Stimulated activated CD4-positive, alpha-beta T cell treated with anti-CD3 and anti-CD28 coated beads, Interleukin-4, amount 100 ng/mL, for 24 hours (primary cell): ENCODE measurements at places on chromosomes 12 and 14.

GRCh38 chr12:89709995-89710872 lies 1.6 kb upstream of the ATP2B1 start:
- DNase-seq, result peak; percentile 36

- DNase-seq, result no peak
Measured at GRCh38 chr14:34700622-34701130, 13.7 kb downstream of the CFL2 start.

- DNase-seq, result no peak
Measured at GRCh38 chr14:53231171-53231570, 78.0 kb upstream of the DDHD1 start.

DNA sequence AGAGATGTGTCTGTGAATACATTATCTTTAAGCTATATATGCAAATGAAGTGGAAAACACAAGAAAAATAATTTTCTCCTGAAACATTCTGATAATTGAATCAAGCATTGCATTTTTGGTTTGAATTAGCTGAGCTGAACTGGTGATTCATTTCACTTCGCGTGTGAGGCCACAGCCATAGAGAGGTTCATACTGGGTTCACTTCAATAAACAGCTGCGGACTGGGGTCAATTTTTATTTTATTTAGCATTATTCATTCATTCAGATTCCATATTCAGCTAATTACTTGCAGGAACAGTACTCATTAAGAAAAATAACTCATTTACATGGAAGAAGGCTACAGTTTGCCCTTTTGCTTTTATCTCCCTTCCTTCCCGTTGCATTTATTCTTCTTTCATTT lies 195.2 kb upstream of the LRIG3 start:
- DNase-seq, result no peak

DNA sequence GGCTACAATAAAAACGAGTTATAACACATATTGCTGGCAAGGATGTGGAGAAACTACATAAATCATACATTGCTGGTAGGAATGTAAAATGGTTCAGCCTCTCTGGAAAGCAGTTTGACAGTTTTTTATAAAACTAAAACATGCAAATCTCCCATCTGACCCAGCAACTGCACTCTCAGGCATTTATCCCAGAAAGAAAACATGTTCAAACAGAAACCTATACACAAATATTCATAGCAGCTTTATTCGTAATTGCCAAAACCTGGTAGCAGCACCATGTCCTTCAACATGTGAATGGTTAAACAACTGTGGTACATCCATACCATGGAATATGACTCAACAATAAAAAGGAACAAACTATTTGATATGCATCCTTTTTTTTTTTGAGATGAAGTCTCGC lies 10.1 kb upstream of the TMCC3 start:
- no peak for DNase-seq

- peak; percentile 10 for DNase-seq
Measured at GRCh38 chr14:45252366-45253069, 484 bp downstream of the MIS18BP1 start.

GRCh38 chr12:25189656-25190055 lies 5.3 kb downstream of the DNAI7 start:
- no peak for DNase-seq

DNA sequence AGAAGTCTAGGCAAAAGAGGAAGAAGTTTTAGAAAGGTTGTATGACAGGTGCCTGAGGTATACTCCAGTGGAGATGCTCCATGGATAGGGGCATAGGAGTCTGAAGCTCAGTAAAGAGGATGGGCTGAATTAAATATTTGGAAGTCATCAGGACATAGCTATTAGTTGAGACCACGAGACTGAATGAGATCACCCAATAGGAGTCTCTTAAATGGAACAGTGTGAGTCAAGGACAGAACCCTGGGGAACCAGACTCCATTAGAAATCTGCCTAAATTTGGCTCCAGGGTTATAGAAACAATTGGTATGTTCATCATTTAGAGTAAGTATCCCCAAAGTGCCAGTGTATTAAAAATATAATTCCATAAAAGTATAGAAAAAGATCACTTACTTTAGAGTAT lies 172.6 kb downstream of the PRKCH start:
- DNase-seq, result no peak

DNA sequence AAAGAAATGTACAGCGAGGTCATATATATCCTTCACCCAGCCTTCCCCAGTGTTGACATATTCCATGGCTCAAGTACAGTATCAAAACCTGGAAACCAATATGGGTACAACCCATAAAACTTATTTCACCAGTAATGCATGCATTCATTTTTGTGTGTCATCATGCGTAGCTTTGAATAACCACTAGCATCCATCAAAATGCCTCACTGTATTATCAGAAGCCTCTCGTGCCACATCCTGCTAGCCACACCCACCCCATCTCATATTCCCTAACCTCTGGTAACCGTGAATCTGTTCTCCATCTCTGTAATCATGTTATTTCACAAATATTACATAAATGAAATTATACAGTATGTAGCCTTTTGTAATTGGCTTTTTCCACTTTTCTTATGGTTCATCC lies 314.3 kb downstream of the RAD51B start:
- DNase-seq, result no peak

DNA sequence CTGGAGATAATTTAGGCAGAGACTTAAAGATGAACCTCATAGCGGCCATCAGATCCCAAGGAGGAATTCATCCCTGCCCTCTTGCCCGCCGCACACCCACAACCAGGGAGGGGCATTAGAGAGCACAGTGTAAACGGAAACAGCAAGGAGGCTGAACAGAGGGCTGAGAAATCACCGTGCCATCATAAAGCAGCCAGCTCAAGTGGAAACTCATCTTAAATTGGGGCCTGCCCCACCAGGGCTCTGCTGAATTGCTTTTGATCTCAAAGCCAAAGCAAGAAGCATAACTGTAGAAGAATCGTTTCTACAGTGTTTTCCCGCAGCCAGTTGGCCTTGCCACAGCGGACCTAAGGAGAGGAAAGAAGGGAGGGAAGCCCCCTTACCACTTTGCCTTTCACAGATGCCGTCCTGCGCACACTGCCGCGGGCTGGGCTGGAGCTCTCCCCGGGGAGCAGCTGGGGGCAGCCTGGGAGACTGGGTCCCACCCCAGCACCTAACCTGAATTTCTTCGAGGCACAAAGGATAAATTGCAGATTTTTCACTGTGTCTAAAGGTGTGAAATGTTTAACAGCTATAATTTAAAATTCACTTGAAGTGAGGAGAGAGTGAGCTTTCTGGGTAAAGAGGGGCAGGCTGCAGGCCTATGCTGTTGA lies 51.8 kb upstream of the MMP17 start:
- DNase-seq, result no peak

- DNase-seq, result no peak
Measured at GRCh38 chr12:65392491-65392890, 114.0 kb downstream of the MSRB3 start.
